Mesenteric fat pad (tissue), 1 donor: ENCODE measurements at places on chromosomes 11 and 22. TPM values are rescaled to one million over a fixed set of nuclear protein-coding genes. Genes with fewer than 3 reads are reported as not detected.

DNA sequence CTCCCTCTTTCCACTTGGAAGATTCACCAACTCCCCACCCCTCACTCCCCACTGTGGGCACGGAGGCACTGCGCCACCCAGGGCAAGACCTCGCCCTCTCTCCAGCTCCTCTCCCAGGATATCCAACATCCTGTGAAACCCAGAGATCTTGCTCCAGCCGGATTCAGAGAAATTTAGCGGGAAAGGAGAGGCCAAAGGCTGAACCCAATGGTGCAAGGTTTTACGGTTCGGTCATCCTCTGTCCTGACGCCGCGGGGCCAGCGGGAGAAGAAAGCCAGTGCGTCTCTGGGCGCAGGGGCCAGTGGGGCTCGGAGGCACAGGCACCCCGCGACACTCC lies 397 bp upstream of the CD44 start:
- no peak for DNase-seq

DNA sequence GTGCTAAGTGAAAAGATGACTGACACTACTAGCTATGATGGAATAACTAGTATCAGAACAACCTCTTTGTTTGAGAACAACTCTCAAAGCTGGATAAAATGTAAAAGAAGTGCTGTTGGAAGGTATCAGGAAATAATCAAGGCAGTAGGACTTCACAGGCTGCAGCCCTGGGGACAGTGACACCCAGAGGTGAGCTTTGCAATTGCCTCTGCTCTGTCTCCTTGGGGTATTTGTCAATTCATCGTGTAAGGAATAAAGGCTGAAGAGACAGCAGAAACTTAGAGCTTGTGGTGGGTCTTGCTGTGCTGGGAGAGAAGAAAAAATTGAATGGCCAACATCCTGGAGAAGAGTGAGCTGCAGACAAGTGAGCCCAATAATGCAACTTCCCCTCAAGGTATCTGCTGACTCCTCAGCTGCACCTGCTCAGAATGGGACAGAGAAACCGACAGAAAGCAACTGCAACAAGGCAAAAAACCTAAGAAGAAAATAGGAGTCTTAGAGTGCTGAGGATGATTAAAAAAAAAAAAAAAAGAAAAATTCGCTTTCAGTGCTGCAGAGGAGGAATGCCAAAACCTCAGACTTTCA lies 141.1 kb downstream of the RCN1 start:
- no peak for DNase-seq

GRCh38 chr11:79165908-79166307 lies 274.9 kb downstream of the TENM4 start:
- no peak for DNase-seq

- DNase-seq, result no peak
These were observed 2.2 kb downstream of the OR8B12 start for GRCh38 chr11:124541204-124541603.

- DNase-seq, result no peak
These were observed 77.7 kb upstream of the SC5D start for GRCh38 chr11:121214861-121215260.

- no peak for DNase-seq
These were observed 29.8 kb upstream of the DRD2 start for GRCh38 chr11:113505046-113505445.

FOLH1 gene
- total RNA-seq, result 0.90 TPM

DNA sequence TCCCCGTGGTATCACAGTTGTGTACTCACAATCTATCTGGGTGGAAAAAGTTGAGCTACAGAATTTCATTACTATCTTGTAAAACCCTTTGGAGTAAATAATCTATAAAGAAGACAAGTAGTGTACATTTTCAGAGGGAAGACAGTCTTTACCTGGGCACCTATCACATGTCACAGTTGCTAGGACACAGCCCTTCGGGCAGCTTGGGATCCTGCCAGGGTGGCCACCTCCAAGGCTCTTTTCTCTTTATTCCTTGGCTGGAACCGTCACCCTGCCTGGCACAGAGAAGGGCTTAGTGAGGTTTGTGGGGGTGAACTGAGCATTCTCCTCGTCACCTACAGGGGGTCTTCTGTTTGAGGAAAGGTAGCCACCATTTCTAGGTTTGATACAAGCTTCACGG lies 23.6 kb downstream of the LRRC74B start:
- no peak for DNase-seq

MYOD1 gene
- total RNA-seq, result not detected

TMEM9B gene
- total RNA-seq, result 32.9 TPM

- no peak for DNase-seq
These were observed 39.2 kb upstream of the DMC1 start for GRCh38 chr22:38608992-38609750.

GRCh38 chr11:12754582-12755234 lies 80.5 kb downstream of the TEAD1 start:
- no peak for DNase-seq

- DNase-seq, result no peak
These were observed 2.1 kb downstream of the FEZ1 start for GRCh38 chr11:125494031-125494360.

SCGB2A2 gene
- total RNA-seq, result not detected

DNA sequence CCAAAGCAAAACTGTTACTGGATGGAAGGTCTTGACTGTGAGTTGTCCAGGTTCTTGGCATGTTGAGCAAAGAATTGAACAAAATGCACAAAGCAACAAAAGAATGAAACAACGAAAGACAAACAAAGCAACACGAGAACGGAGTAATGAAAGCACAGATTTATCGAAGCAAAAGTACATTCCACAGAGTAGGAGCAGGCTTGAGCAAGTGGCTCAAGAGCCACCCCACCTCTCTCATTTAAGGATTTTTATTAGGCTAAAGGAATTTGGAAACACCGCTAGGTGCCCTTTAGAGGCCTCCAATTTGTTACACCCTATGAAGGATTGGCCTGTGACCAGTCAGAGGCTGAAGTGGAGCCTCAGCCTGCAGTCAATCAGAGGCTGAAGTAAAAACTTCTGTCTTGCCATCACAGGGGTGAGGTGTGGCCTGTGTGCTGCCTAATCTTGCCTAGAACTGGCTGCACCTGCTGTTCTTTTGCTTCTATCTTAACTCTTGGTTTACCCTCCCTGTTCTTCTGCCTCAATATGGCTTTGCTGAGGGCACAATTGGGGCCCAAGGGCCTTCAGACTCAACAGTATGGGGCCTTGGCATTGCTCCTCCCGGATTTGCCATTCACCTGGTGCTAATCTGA lies 59.4 kb upstream of the FTH1 start:
- DNase-seq, result no peak

- no peak for DNase-seq
These were observed 3.0 kb downstream of the INSC start for GRCh38 chr11:15117751-15118150.

TPBGL gene
- 1.6 TPM for total RNA-seq

CBLIF gene
- total RNA-seq, result not detected
